Stimulated activated CD4-positive, alpha-beta T cell treated with anti-CD3 and anti-CD28 coated beads, Interleukin-12 subunit alpha, Interleukin-12 subunit beta, amount 100 ng/mL, for 4 hours (primary cell): ENCODE measurements at places on chromosomes 5 and 9.
A peak's percentile ranks its signal among the peaks of the same experiment; 100 is the strongest.

GRCh38 chr5:137231540-137231939, 267.6 kb downstream of the SPOCK1 start:
- no peak for DNase-seq

DNA sequence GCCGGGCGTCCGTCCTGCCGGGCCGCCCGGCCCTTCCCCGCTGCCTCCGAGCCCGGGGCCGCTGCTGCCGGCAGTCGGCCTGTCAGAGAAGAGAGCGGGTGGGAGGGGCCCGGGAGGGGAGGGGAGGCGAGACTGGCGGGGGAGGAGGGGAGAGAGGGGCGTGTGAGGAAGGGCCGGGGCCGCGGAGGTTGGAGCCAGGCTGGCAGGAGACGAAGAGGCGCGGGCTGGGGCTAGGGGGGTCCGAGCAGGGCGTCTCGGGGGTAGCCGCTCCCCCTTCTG, 570 bp downstream of the CREBRF start:
- DNase-seq: peak; percentile 79

GRCh38 chr5:14879393-14879792, 7.8 kb upstream of the ANKH start:
- no peak for DNase-seq

DNA sequence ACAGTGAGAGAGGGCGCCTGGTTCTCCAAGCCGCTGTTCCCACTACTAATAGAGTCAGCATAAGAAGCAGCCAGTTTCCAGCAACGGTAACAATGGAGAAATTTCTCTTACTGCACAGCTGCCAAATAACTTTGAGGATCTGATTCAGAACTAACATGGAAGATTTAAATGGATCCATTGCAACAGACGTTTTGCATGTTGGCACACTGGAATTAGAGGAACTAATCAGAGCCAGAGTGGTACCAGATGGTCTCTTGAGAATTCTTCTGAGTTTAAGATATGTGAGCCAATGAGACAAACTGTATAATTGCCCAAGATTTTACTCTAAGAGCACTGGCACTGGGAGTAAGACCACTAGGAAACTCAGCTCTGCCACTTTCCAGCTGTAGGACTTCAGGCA, 186.5 kb downstream of the EFNA5 start:
- no peak for DNase-seq

DNA sequence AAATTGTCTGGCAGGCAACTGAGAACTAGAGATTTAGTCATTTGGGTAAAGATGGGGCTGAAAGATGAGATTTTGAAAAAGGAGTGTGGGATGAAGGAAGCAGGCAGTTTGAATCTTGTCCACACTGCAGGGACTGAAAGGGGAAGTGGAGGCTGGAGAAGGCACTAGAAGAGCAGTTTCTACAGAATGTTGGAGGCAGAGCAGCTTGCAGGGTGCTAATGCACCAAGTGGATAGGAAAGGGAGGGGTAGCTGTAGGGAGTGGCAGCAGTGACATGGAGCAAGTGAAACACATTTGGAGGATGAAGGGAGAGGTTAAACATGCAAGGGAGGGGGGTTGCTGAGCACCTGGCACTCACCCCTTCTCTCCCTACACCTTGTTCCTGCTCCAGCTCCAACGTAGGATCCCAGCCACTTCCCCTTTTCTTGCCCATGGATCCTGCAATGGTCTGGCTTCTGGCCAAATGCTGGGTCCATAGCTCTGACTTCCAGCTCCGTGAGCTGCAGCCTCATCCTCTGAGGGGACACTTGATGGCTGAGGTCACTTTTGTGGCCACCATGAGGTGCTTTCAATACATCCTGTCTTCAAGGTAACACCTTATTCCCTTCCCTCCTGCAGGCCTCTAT, 30.0 kb upstream of the FGD3 start:
- no peak for DNase-seq

GRCh38 chr5:98041661-98042060, 731.8 kb upstream of the RGMB start:
- no peak for DNase-seq

GRCh38 chr9:72649127-72649442, 127.7 kb downstream of the TMC1 start:
- DNase-seq: no peak

DNA sequence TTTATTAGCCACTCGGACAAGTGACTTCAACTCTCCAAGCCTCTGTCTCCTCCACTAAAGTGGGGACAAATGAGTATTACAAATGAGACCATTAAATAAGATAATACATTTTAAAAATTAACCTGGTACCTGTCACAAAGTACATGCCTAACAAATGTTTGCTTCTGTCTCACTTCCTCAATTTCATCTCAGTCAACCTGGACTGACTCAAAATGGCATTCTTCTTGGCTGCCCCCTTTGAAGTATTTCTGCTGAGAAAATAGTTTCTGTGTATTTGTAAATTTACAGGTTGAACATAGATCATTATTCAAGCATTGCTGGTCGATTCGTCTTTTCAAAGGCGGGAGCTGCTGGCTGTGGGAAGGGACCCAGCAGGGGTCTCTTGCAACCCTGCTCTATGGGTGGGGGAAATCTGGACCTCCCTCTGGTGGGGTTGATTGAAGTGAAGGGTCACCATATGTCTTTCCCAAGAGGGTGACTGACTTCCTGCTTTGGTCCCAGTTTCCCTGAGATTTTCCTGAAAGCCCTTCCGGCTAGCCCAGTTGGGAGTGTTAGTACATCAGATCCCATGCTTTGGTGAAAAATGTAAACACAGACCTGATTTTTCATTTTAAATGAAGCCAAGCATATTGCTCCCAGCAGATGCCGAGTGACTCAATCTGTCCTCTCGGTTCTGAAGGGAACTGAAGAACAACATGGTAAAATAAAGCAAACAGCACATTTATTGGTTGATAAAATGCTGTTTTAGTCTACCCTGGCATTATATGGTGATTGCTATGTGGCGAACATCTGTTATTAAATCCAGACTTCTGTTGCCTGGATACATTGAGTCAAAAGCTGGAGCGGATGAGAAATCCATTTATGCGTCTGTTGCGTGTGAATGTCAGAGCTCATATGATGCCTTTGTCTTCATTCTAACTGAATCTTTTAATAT, 73.0 kb downstream of the KCNIP1 start:
- DNase-seq: no peak

DNA sequence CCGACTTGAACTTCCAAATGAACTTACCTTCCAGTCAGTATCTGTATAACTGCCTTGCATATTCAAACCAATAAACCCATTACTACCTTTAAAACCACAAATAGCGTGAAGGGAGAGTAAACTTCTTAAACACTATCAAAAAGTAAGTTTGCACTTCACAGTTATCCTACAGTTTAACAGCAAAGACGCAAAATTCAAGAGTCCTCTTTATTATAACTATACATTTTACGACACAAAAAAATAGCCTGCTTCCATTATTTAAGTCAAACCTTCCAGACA, 1.8 kb downstream of the PTBP3 start:
- no peak for DNase-seq

DNA sequence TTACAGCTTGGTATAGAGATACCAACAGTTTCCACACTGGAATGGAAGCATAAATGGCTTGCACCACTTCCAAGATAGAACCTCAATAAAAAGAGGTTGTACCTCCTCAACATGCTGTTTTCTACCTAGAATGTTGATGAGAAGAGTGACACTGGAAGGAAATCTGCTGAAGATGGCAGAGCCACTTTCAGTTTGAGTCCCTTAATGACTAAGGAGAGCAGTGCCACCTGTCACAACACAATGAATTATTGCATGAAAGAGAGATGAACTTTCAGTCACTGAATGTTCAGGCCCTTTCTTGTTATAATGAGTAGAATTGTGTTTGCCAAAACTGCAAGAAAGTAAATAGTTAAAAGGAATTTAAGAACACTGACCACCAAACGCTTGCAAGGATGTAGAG, 958.5 kb downstream of the DTWD2 start:
- DNase-seq: no peak
